ENCODE measurements at places on chromosomes 6 and 20.
A peak's percentile ranks its signal among the peaks of the same experiment; 100 is the strongest.

DNA sequence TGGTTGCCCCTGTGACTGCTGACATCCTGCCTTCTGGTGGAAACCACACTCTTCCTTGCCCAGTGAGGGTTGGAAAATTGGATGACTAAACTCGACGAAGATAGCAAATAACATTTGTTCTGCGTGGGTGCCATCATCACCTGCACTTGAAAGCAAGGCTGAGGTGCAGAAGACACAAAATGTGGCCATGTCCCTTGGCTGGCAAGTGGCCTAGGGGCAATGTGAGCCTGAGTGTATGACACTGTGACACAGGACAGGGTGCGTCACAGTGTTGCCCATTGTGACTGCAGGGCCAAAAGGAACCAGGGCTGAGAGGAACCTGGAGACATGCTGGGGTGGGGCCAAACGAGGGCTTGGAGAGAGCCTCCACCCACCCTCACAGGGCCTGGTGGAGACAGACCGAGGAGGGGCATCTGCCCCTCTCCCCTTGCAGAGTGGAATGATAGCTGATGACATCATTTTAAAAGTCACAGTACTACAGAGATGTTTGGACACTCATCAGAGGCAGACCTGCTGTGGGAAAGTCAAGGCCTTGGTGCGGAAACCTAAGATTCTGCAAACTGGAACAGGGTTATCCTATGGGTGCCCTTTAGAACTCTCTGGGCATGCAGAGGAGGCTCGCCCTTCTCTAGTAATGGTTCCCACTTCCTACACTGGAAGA lies 12.8 kb upstream of the HLA-F start:
- DNase-seq = no peak

DNA sequence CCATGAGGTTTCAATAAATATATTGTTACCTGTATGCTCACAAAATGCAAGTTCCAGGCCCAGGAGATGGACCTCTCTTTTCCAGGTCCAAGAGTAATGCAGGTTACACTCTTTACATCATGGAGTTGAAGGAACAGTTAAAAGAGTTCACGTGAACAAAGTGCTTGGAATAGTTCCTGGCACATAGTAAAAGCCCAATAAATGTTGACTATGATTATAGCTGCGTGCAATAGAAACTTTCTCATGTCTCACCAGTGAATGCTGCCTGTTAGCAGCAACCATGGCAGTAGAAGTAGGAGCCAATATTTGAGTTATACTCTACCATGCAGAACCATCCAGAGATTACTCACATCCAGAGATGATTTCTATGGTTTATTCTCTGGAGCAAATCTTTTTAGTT lies 707.5 kb downstream of the DHX35 start:
- DNase-seq = no peak

DNA sequence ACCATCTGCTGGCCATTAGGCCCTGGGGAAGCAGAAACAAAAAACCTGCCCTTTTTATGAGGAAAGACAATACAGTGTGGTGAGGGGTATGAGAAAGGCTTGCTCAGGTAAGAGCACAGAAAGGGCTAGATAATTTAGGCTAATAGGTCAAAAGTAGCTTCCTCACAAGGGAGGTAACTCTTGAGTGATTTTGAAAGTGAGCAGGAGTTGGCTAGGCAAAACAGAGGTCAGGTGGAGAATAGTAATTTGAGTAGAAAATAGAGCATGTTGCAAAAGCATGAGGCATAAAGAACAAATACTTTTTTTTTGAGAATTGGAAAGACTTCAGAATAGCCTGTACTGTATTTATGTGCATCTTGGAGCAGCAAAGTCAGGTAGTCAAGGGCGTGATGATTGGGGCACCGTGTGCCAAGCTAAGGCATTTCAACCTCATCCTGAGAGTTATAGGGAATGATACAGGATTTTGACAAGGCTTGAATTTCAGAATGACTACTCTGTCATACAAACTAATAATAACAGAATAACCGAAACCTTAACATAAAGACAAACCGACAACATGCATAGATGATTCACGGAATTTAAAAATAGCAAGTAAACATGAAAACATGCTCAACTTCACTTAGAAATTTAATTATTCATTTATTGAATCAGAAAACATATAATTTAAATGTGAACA lies 123.0 kb upstream of the ENPP5 start:
- no peak for DNase-seq

DNA sequence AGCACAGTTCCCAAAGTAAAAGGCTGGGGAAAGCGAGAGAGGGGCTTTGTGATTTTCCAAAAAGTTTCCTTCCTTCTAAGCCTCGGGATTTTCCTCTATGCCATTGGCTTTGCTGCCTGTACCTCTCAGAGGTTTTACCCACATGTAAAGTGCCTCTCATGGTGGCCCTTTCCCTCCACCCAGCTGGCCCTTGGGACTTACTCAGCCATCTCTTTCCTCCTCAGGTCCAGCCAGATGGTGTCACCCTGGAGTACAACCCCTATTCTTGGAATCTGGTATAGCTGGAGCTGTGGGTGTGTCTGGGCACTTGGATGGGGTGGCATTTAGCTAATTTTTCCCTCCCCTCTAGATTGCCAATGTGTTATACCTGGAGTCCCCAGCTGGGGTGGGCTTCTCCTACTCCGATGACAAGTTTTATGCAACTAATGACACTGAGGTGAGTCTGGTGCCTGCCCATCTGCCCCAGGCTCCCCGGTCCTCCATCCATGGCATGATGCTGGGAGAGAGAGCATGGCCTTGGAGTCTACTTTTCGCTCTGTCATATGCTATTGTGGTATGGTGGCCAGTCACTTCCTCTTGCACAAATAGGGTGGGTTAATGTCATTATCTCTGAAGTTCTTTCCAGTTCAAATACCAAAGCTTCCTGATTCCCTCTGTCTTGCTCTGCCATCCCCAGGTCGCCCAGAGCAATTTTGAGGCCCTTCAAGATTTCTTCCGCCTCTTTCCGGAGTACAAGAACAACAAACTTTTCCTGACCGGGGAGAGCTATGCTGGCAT lies 1.1 kb downstream of the CTSA start:
- no peak for DNase-seq

- no peak for DNase-seq
Observed at GRCh38 chr6:151005896-151006632, 140.6 kb downstream of the MTHFD1L start.

DNA sequence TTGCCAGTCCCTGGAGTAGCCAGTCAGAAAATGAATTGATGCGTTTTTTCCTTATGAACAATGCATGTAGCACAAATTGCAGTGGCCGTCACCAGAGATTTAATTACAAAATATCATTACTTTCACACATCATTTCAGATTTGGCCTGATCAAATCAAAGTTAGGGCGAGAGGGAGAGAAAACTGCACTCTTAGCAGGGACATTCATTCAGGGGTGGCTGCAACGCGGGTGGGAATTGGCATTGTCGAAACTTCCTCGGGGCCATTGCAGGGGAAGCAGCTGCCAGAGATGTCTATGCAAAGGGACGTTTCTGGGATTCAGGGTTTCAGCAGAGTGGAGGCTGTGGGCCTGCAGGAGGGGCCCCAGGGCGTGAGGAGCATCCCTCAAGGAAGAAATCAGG lies 76.5 kb upstream of the TOP1 start:
- DNase-seq = no peak

- DNase-seq = no peak
Observed at GRCh38 chr6:146884728-146885127, 286.0 kb downstream of the ADGB start.

GRCh38 chr6:109301418-109301817 lies 80.8 kb downstream of the CD164 start:
- DNase-seq = no peak

DNA sequence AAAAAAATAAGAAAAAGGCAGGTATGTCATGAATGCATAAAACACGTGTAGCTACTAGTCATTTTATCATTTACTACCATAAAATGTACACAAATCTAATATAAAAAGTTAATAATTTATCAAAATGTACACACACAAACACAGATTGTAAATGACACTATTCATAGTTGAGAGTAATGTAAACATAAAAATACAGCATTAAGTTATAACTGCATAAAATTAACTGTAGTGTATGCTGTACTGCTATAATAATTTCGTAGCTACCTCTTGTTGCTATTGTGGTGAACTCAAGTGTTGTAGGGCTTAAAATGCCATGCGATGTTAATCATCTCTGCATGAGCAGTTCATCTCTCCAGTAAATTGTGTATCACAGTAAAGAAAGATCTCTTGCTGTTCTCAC lies 170.0 kb downstream of the MRPL14 start:
- DNase-seq = no peak

DNA sequence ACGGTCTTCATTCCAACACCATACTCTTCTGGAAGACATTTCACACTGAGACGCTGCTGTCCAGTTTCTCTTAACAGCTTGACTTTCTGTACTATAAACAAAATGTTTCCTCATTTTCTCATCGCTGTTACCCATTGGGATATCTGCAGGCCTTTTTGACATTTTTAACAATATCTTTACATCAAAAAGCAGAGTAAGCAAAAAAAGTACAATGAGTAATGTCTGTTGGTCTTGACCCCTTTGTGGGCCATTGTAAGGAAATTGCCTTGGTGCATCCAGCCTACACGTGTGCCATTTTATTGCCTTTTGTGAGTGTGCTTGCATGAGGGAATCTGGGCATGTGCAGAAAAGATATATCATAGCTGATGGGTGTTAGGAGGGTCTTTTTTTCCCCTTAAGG lies 129.1 kb upstream of the MANEA start:
- DNase-seq = no peak

DNA sequence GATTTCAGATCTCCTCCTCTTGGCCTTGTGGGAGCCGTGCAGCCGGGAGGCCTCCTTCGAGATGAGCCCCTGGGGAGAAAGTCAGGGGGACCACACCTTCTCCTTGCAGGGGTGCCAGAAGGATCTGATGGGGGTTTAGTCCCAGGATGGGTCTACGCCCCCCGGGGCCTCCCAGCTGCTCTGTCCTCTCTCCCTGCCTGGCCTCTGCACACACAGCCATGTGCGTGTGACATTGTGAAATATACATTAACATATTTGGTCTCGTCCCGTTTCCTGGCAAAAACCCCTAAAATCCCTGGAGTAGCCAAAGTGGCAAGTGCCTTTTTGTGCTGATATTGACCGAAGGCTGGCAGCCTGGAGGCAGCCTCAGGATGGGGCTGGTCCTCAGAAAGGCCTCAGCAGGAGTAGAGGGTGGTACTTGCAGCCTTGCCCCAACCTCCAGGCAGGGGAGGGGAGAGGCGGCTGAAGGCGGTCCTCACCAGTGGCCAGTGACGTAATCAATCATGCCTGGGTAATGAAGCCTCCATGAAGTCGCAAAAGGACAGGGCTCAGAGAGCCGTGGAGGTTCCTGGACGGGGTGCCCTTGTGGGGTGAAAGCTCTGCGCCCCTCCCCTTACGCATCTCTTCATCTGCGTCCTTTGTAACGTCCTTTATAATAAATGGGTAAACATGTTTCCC lies 5.1 kb upstream of the HELZ2 start:
- DNase-seq = no peak

- no peak for DNase-seq
Observed at GRCh38 chr6:150592377-150592995, 7.2 kb upstream of the PLEKHG1 start.

- DNase-seq = no peak
Observed at GRCh38 chr6:136411025-136411325, 121.3 kb upstream of the BCLAF1 start.

GRCh38 chr20:31945785-31946184 lies 6.1 kb downstream of the PDRG1 start:
- no peak for DNase-seq

DNA sequence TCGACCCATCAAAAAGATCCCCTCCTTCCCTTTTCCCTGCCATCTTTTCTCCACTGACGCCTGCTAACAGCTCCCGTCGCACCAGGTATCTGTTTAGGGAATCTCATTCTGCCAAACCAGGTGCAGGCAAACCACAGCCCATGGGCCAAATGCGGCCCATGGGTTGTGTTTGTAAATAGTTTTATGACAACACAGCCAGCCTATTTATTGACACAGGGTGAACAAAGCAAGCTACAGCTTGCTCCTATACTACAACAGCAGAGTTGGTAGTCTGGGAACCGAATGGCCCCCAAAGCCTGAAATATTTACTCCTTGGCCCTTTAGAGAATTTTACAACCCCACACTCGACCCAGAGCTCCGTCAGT lies 16.4 kb downstream of the NFATC2 start:
- no peak for DNase-seq

DNA sequence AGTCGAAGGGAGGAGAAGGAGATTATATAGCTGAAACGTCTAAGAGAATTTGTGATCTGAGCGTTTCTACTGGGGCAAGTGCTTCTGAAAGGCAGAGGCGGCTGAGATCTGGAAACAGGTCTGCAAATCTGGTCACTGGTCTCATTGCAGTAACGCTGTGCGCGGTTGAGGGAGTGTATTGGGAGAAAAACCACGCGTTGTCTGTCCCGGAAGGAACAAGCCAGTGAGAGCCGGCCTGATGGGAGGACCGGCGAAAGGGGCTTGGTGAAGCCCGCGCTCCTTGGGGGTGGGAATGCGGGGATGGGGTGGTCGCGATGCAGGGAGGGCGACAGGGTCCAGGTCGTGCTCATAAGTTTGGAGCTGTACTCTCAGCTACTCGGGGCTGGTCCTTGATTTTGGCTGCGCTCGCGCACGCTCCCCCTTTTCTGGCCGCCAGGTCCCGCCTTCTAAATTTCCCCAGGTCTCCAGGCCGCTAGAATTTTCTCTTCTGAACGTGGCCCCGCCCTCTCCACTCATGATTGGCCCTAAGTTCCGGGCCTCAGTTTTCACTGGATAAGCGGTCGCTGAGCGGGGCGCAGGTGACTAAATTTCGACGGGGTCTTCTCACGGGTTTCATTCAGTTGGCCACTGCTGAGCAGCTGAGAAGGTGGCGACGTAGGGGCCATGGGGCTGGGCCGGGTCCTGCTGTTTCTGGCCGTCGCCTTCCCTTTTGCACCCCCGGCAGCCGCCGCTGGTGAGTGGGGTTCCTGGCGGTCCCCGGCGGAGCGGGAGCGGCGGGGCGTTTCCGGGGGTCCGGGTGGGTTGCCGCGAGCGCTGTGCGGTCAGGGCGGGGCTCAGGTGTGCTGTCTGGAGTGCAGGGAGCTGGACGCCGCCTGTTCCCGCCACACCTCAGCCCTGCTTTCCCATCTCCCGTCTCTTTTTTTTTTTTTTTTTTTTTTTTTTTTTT lies at the start of gene MICB:
Gene MICB (plus strand): TSS at position 615 of the 946 bp plus-strand sequence. CDS start 49 bp downstream, at position 664.
- peak; percentile 73 for DNase-seq

Data from stimulated activated CD8-positive, alpha-beta memory T cell treated with anti-CD3 and anti-CD28 coated beads, Interleukin-4, amount 100 ng/mL, for 1 hour (primary cell).